ENCODE measurements at places on chromosomes 11 and 22. TPM values are rescaled to one million over a fixed set of nuclear protein-coding genes. Genes with fewer than 3 reads are reported as not detected.
A peak's percentile ranks its signal among the peaks of the same experiment; 100 is the strongest.

GRCh38 chr11:67581469-67581868, 2.1 kb upstream of the GSTP1 start:
- DNase-seq = no peak

Gene C11orf58
- total RNA-seq = 97.6 TPM

Gene SPON1
- 0.10 TPM for total RNA-seq

GRCh38 chr11:69000831-69001242, 12.2 kb downstream of the MRGPRF start:
- peak; percentile 18 for DNase-seq

DNA sequence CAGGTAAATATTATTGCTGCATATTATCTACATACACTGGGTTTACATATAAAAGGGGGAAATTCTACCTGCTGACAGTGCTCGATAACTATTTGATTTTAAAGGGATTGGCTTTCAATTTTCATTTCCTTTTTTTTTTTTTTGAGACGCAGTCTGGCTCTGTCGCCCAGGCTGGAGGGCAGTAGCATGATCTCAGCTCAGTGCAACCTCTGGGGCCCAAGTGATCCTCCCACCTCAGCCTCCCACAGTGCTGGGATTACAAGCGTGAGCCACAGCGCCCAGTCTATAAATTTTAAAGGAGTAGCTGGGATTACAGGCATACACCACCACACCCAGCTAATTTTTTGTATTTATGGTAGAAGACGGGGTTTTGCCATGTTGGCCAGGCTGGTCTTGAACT, 3.2 kb upstream of the PCF11 start:
- no peak for DNase-seq

DNA sequence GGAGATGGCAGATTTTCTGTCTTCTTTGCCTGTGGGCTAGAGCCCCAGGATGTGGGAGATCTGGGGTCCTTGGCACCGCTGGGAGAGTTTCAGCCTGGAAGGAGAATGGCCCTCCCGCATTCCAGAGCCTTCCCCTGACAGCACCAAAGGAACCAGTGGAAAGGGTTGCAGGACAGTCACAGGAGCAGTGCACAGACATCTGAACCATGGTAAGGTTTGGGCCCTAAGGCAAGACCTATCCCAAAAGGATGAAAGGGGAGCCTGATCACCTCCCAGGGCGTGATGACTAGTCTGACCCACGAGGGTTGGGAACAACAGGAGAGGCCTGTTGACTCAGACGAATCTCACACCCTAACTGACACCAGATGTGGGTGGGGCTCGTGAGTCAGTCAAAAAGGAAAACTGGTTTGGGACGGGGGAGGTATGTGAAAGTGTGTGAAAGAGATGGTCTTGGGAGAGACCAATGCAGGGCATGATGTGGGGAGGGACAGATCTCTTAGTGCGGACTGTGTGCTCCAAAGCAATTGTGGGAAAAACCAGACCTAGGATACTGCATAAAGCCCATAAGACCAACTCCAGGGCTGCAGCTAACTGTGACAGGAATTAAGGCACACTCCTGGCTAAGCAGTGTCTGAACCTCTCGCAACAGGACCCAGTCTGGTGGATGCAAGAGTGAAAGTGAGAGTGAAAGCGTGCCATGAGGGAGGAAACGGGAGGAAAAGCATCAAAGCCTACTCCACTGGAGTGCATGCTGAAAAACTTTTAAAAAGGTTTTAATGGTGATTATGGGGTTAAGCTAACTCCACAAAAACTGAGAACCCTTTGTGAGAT, 39.1 kb upstream of the GLYAT start:
- DNase-seq = no peak

Gene SLC22A8
- not detected for total RNA-seq

- DNase-seq = no peak
These were observed 31.3 kb downstream of the DAGLA start for GRCh38 chr11:61711498-61711897.

DNA sequence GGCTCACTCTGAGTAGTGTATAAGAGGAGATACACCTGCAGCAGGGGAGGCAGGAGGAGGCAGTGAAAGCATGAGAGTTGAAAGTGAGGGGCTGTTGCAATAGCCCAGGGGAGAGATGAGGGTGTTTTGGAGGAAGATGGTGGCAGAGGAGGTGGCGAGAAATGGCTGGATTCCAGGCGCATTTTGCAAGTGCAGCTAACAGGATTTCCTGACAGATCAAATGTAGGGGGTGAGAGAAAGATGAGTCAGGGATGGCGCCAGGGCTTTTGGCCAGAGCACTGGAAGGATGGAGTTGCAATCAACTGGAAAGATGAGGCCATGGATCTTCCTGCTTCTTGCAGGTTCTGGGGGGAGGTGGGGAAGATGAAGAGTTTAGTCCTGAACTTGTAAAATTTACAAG, 16.8 kb upstream of the TSPAN18 start:
- no peak for DNase-seq

- no peak for DNase-seq
These were observed 105.7 kb downstream of the MICAL2 start for GRCh38 chr11:12216041-12216451.

GRCh38 chr11:105156720-105157119, 17.2 kb upstream of the CARD18 start:
- DNase-seq = no peak

Gene UBQLNL
- 0.72 TPM for total RNA-seq

DNA sequence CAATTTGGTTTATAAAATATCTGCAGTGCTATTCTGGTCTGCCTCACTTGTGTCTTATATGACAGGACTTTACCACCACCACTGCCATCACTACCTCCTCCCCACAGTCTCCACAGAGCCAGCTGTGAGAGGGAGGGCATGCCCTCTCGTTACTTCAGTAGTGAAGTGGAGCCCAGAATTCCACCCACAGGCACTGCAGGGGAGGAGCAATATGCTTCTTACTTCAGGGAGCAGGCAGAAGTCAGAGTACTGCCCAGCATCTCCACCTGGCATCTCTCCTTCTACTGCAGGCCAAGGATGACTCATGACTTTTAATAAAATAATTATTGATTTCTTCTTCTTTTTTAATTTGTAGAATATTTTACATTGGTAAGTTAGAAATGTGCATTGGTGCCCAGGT, 255.5 kb downstream of the DYNC2H1 start:
- no peak for DNase-seq

- no peak for DNase-seq
These were observed 140.3 kb upstream of the MTNR1B start for GRCh38 chr11:92829121-92829520.

Gene NXF1
- total RNA-seq = 56.7 TPM

Gene PHLDA2
- total RNA-seq = 195 TPM

Gene POLD4
- total RNA-seq = 78.7 TPM

DNA sequence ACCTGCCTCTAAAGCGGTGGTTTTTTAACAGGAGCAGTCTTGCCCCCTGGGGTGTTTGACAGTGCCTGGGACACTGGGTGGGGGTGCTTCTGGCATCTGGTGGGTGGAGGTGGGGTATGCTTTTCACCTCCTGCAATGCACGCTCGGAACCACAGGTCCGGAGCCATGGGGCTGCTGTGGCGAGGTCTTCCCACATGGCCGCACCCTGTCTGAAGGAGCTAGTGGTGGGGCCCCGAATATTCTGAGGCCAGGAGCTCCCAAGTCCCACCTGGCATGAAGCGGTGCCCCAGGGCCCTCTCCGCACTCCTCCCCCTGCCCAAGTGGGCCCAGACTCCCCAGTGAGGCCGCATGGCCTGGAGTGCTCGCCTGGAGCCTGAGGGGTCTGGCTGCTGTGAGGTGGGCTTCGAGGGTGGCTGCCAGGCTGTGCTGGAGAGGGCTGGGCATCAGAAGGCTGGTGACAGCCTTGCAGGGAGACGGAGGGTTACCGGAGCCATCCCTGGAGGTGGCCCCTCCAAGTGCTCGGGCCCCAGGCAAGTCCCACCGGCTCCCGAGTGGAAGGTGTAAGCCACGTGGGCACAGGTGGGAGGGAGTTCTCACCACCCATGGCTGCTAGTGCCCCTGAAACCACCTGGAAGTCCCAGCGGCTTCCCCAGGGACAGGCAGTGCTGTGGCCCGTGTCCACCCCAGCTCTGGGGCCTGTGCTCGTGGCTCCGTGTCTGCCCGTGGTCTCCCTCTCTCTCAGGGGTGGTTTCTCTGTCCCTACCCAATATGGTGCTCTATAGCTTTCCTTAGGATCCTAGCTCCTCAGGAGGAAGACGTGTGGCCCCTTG, 15.1 kb downstream of the TBX1 start:
- DNase-seq = no peak

DNA sequence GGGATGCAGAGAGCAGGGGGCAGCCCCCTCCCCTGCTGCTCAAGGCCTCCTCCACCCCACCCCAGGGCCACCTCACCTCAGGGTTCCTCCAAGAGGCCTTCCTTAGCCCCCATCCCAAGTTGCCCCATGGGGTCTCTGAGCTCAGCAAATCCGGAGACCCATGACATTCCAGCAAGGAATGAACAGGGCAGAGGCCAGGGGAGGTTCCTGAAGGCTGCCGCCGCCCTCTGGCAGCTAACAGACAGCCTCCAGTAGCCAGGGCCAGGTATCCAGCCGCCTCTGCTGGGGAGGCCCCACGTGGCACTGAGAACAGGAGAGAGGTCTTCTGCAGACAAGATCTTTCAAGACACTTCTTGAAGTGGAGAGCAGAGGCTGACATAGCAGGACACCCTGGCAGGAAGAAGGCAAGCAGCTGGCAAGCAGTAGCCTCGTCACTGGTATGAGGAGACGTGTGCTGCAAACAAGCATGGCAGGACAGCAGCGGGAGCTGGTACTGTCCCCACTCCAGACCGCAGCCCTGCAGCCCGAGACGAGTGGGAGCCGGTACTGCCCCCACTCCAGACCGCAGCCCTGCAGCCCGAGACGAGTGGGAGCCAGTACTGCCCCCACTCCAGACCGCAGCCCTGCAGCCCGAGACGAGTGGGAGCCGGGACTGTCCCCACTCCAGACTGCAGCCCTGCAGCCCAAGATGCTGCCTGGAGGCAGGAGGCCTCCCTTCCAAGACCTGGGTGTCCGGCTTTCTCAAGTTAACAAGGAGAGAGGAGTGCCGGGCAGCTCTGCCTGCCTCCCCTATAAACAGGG, 190.6 kb downstream of the IGLL1 start:
- DNase-seq = no peak

DNA sequence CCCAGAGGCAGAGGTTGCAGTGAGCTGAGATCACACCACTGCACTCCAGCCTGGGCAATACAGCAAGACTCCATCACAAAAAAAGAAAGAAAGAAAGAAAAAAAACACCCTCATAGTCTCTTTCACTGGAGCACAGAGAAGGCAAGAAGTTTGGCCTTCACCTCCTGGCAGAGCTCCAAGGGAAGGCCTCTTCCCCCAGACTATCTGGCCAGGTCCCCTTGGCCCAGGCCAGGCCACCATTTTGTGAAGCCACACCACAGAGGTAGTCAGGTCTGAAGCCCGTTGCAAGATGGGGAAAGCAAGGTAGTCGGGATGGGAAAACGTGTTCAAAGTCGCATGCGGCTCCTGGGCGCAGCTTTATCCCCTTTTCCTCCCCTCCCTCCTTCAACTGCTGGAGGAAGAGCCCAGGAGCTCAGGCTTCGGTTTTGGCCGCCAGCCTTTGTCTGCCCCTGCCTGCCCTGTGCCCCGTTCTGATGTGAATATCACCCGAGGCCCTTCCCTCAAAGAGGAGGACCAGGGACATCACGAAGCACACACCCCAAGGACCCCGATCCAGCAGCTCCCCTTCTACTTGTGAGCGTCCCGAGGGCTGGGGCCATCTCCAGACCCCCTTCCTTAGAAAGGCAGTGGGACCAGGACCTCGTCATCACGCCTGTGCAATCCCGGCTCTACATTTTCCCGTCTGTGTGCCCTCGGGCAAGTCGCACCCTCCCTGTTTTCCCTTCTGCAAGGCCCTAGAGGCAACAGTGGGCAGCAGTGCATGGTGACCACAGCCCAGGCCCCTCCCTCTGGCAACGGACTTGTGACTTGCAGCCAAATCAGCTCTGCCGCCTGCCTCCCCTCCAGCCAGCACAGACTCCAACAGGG, 17.7 kb downstream of the CABP7 start:
- DNase-seq = no peak

- no peak for DNase-seq
These were observed 49.7 kb downstream of the CD82 start for GRCh38 chr11:44615041-44615755.

Gene OR8G1
- total RNA-seq = not detected

- peak; percentile 73 for DNase-seq
These were observed 128.1 kb upstream of the TOP3B start for GRCh38 chr22:22110548-22111266.

- no peak for DNase-seq
These were observed at the start of gene BSX for GRCh38 chr11:122981388-122982264. Gene BSX, minus strand, starts transcription at chr11:122981834. Its CDS starts 163 bp downstream, at chr11:122981671.

Gene EI24
- total RNA-seq = 193 TPM

Gene GRM5
- total RNA-seq = 0.03 TPM

DNA sequence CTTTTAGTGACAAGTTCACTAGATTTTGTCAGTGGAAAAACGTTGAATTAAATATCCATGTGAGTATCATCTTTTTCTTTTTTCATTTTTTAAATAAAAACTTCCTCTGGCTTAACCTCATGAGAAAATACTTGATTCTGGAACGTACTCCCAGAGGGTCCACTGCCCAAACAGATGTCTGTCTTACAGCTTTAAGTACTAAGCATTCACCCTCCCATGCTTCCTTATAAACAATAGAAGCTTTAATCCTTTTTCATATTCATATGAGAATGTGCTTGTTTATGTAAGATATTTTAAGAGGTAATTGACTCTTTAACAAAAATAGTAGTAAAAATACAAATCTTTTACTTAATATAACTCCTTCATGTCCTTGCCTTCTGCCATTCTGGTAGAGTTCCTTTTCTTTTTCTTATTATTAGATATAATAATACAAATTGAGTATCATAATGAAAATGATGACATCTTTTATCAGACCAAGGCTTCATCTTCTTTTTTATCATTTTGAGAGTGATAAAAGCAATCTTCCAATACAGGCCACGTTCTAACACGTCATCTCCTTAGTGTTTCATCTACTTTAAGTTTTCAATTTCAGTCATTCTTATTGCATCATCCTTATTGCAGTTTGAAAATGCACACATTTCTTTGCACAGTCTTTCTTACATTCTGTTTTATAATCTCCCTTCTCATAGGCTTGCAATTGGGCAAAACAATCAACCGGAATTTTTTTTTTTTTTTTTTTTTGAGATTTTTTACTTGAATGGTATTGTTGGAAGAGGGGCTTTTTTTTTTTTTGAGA, 69.5 kb upstream of the MYO18B start:
- no peak for DNase-seq

Gene MUC5AC
- total RNA-seq = 0.03 TPM

Gene LGALS1
- total RNA-seq = 1,518 TPM

DNA sequence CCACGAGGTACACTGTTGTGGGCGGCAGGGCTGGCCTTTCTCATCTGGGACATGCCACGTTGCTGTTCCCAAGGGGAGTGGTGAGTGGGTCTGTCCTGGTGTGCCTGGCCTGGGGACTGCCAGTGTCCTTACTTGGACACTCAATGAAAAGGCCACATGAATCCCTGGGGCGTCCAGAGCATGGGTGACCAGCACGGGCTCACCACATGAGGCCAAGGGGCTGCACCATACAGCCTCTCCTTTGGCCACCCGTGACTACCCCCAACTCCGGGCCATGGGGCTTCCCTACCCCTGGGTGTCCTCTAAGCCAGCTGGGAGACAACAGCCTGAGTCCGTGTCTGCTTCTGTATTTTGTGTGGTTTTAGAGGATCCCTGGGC, 20.2 kb upstream of the TXNRD2 start:
- no peak for DNase-seq
